ENCODE measurements at places on chromosomes 5 and 9. TPM values are rescaled to one million over a fixed set of nuclear protein-coding genes. Genes with fewer than 3 reads are reported as not detected.

The MRPS2 gene
- total RNA-seq, result 17.6 TPM

The LTC4S gene
- total RNA-seq, result 0.86 TPM

The SLC6A18 gene
- total RNA-seq, result not detected

The SPOCK1 gene
- total RNA-seq, result 172 TPM

The FOXD4L3 gene
- total RNA-seq, result not detected

The LCN12 gene
- not detected for total RNA-seq

The GADD45G gene
- 0.52 TPM for total RNA-seq

The SCAI gene
- 11.3 TPM for total RNA-seq

The PHF24 gene
- 0.11 TPM for total RNA-seq

The CDH6 gene
- total RNA-seq, result 0.97 TPM

The RLN1 gene
- not detected for total RNA-seq

The FRMD3 gene
- total RNA-seq, result 0.11 TPM

The PCDHA12 gene
- not detected for total RNA-seq

The ZSWIM6 gene
- total RNA-seq, result 15.8 TPM

The PCDHB3 gene
- total RNA-seq, result 0.97 TPM

The ORM2 gene
- total RNA-seq, result not detected

The ARSK gene
- 10.5 TPM for total RNA-seq

The CYLC2 gene
- not detected for total RNA-seq

The LSM11 gene
- total RNA-seq, result 5.5 TPM

The ACOT12 gene
- not detected for total RNA-seq

The GAS1 gene
- total RNA-seq, result 61.7 TPM

The NRG2 gene
- 0.78 TPM for total RNA-seq

The FGFR4 gene
- 0.26 TPM for total RNA-seq

The NPDC1 gene
- total RNA-seq, result 20.0 TPM

The LAMC3 gene
- total RNA-seq, result under 0.01 TPM

The CCNJL gene
- total RNA-seq, result 0.13 TPM
